ENCODE measurements at places on chromosomes 12 and 14. TPM values are rescaled to one million over a fixed set of nuclear protein-coding genes. Genes with fewer than 3 reads are reported as not detected.

AKAP5 gene
- total RNA-seq: 2.2 TPM

DNA sequence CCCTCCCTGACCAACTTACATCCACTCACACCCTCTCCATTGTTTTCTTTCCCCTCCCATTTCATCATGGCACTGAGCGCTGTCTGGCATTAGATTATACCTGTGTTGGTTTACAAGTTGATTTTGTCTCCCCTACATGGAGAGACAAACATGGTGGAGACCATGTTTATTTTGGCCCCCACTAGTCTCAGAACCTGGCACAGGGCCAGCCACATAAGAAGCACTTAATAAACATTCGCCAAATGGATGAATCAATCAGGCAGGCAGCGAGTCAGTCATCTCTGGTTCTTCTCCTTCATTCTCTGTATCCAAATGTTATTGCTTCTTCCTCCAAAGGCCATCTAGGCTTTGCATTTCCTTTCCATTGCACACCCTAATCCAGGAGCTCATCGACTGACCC lies 177.4 kb downstream of the DPF3 start:
- no peak for ATAC-seq

DEPDC4 gene
- not detected for total RNA-seq

GRCh38 chr14:26289891-26290486 lies 307.8 kb downstream of the NOVA1 start:
- ATAC-seq: no peak

- peak; percentile 66 for ATAC-seq
Observed at GRCh38 chr14:68598621-68599447, 194.0 kb downstream of the ZFP36L1 start.

GRCh38 chr12:127648321-127648720 lies 618.6 kb upstream of the TMEM132C start:
- ATAC-seq: no peak

DNA sequence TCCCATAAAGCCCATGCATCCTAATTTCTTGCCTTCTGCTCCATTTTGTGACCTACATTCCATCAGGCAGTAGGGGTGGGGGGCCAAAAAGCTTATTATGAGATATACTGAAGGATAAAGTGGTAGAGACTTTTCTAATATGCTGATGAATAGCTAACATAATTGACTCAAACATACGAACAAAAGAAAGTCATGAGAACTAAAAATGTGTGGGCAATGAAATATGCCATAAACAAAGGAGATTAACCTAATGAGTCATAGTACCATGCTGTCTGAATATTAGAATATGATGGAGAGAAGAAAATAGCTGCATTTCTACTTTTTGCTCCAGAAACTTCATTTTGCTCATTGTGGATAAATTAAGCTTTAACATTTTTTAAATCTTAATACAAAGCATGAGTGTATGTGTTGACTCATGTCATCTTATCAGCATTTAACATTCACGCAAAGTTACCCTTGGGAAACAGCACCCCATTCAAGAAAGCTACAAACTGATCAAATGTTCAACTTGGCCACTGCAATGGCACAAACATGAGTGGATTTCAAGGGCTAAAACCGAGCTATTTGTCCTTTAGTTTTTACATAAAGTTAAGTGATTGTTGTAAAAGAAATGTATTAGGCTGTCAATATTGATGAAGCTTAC lies 64.0 kb upstream of the DIO2 start:
- ATAC-seq: no peak

DNA sequence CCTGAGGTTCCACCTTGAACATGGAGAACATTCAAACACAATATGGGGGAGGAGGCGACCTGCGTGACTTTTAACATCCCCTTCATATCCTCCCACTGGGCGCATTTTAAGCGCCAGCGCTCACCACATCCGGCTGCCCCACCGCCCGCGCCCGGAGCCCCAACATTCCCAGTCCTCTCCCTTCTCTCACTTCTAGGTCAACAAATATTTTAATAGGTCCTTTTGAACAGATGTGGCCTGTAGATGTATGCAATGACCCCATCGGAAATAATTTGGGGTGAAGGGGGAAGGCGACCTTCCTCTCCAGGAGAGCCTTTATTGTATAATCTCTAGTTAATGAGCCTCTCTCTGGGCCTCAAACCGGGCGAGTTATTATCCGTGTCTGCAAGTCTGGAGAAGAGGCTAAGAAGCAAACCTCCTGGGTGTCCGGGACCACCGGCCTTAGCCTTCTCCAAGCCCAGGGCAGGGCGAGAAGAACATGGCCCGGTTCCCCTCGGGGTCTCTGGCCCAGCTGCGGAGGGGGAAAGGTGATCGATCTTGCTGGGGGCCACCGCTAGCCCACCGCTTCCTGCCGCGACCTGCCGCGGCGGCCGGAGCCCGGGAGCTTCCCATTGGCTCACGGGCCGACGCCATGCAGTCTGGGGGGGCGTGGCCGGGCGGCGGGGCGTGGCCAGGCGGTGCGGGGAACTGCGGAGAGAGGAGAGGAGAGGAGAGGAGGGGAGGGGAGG lies 83.2 kb upstream of the HMGA2 start:
- ATAC-seq: peak; percentile 88

GRCh38 chr12:125443341-125443740 lies 378.1 kb downstream of the AACS start:
- ATAC-seq: no peak

PRH2 gene
- not detected for total RNA-seq
